ENCODE measurements at places on chromosomes 13 and 19. TPM values are rescaled to one million over a fixed set of nuclear protein-coding genes. Genes with fewer than 3 reads are reported as not detected.

Gene CYP2F1
- not detected for polyA plus RNA-seq

Gene ZNF554
- 2.2 TPM for polyA plus RNA-seq

Gene COX7A1
- polyA plus RNA-seq: 32.7 TPM

Gene CPAMD8
- polyA plus RNA-seq: 2.3 TPM

Gene KLK14
- 0.35 TPM for polyA plus RNA-seq

GRCh38 chr13:98157609-98158008 is 14.7 kb downstream of the FARP1 start:
- DNase-seq: no peak

DNA sequence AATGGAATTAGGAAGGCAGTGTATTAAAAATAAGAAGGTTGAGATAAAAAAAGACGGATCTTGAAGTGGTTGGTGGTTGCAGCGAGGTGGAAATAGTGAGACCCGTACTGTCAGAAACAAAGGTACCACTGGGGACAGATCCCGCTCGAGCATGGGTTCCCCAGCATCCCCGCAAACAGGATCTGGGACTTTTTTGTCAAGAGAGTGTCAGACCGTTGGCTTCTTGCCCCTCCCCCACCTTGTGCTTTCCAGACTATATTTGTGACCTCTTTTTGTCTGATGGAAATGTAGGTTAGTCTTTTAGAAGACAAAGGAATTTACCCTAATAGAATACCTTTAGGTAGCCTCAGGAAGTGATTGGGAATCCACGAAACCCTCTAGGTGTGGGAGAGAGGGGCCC is 4.2 kb downstream of the GATAD2A start:
- no peak for DNase-seq

DNA sequence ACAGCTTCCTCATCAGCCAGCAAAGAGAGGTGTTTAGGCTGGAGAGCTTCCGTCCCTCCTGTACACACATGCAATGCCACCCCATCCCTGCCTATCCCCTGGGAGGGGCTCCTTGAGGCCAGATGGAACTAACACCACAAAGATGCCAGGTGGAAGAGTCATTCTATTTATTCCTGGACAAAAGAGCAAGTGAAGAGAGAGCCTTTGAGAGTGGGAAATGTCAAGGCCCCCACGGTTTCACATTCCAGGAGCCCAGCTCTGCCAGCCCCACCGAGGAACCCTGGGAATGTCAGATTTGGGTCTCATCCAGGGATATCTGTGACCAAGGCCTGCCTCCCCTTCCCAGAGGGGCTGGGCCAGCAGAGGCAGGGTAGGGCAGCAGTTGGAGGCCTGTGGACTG is 30.8 kb upstream of the IGFL1 start:
- DNase-seq: no peak

DNA sequence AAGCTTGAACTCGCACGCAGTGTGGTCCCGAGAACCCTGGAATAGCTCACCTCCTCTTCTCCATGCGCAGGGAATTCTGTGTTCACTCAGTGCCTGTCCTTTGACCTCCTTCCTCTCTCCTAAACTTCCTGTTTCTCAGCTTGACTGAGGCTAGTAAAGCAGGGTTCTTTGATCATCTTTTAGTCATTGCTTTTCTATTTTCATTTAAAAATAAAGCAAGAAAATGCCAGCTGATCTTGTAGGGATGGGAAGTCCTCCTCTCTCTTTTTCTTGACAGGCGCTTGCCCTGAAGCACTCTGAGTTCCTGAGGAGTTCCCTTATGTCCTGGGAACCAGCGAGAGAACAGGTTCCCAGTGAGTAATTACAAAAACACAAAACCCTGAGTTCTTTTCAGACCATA is 62.8 kb downstream of the ARHGEF7 start:
- DNase-seq: no peak

- DNase-seq: no peak
Observed at GRCh38 chr13:65594298-65594781, 1635.8 kb downstream of the PCDH9 start.

- DNase-seq: no peak
Observed at GRCh38 chr13:41954226-41954625, 6.7 kb downstream of the VWA8 start.

DNA sequence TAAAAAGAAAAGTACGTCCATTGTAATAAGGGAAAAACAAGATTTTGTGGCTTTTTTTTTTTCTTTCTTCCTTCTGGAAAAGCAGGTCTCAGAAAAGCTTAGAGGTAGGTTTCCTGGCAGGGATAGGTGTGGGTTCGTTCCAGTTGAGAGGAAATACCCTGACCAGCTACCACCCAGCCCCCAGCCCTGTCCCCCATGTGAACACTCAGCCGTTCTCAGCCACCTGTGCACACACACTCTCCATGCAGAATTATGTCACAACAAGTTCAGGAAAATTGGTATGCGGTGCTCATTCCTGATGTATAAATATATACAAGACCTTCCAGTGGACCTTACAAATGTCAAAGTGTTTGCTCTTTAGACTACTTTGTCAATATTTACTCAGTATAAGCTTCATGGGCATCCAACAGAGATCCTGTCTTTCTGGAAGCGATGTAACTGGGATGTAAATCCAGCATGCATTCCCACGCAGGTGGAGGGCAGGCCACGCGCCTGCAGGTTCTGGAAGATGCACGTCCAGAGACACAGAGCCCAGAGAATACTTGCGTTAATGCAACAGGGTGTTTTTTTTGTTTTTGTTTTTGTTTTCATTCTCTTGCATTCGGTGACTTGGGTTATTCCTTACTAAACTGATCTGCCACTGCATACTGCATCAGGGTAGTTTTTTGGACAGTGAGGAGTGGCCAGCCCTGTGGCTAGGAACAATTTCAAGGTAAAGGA is 68.8 kb downstream of the TSHZ3 start:
- no peak for DNase-seq

GRCh38 chr13:68099631-68100030 is 869.5 kb upstream of the PCDH9 start:
- no peak for DNase-seq

DNA sequence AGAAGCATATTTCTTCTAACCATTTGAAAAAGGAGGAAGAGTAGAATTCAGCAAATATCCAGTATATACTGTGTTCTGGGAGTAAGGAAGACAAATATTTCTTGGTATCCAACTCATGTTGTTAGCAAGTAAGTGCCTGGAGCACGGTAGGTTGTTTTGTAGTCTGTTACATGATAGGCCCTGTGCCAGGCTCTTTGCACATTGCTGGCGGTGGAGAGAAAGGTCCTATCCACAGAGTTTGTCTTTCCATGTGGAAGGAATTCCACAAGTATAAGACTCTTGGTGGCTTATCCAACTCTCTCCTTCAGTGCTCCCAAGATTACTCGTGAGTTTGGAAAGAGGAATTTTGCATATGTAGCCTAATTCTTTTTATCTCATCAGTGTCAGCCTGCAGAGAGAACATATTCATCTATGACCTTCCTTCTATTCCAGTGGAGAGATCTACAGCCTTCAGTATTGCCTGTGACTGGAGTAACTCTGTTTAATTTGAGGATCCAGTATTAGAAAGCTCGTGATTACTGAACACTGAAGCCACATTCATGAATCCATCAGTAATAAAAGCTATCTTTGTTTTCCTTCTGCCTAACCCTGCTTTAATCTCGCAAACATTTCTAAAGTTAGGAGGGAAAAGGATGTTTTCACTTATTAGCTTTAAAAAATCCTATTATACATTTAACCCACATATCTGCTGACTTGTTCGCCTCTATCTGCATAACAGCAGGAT is 183.9 kb upstream of the CSNK1A1L start:
- peak; percentile 56 for DNase-seq

DNA sequence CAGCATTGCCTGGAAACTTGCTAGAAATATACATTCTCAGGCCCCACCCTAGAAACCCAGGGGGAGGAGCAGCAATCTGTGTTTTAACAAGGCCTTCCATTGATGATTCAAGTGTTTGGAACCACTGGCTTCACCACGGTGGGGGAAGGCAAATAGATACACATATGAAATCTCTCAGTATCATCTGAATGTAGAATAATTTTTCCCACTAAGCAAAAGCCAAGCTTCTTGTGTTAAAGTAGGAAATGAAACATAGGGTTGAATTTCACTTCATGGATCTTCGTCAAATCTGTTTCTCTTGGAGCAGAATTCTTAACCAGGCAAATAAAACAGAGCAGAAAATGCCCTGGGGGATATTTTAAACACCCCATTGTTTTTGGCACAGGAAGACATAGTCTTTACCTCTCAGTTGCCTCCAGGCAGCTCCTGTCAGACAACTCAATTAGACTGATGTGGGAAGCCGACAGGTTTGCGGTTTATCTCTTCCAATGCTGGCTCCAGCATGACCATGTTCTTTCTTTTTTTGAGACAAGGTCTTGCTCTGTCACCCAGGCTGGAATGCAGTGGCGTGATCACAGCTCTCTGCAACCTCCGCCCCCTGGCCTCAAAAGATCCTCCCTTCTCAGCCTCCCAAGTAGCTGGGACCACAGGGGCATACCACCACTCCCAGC is 213.0 kb downstream of the FOXO1 start:
- DNase-seq: no peak

DNA sequence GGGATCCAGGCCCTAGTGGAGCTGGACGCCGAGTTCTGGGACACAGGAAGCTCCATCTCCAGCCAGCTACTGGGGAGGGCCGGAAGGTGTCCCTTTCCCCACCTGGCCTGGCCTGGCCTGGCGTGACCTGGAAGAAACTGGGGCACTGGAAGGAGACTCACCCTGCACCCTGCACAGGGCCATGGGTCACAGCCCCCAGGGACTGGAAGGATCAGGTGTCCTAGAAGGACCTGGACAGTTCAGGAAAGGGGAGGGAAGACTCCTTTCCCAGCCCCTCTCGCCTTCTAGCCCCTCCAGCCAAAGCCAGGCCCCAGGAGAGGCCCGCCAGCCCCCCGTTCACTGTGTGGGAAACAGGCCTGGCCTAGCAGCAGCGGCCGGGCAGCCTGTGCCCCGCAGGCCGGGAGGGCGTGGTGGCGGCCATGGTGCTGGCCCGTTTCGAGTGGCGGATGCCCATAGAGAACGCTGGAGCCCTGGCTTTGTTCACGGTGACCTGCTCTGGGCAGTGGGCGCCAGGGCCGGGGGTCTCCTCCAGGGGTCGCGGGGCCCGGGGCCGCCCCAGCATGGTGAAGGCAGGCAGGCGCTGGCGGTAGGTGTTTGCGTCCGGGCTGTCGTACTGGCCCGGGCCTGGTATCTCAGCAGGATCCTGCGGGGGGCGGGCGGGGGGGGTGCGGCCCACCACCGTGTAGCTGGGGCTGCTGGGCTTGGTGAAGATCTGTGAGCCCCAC is 2.8 kb upstream of the SHC2 start:
- DNase-seq: no peak

GRCh38 chr19:5042556-5042955 is 73.6 kb downstream of the KDM4B start:
- DNase-seq: no peak

DNA sequence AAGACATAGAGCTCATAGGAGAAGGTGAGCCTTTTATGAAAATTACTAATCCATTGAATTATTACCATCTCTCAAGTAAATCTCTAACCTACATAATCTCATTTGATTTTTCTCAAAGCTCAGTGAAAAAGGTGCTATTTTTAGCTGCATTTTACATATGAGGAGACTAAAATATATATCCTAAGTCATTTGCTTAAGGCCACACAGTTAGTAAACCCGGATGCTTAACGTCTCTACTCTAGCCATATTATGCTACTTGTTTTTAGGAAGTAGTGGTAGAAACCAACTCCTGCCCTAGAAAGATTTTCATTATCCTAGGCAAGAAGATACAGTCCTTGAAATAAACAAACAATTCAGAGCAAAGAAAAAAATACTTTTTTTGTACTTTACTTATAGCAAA is 108.9 kb downstream of the RBM26 start:
- no peak for DNase-seq

- no peak for DNase-seq
Observed at GRCh38 chr13:38647312-38647711, 39.6 kb upstream of the FREM2 start.
